ENCODE measurements at places on chromosomes 11 and 22. TPM values are rescaled to one million over a fixed set of nuclear protein-coding genes. Genes with fewer than 3 reads are reported as not detected.

MIF gene
- 388 TPM for total RNA-seq

INS gene
- not detected for total RNA-seq

OR2D2 gene
- not detected for total RNA-seq

SAA2 gene
- 11.7 TPM for total RNA-seq

DMC1 gene
- total RNA-seq, result 6.3 TPM

PLAAT2 gene
- total RNA-seq, result 10.5 TPM

SULT4A1 gene
- total RNA-seq, result not detected

KCTD14 gene
- total RNA-seq, result 10.3 TPM

GRK3 gene
- 23.4 TPM for total RNA-seq

C11orf42 gene
- not detected for total RNA-seq

MTCH2 gene
- total RNA-seq, result 61.3 TPM

NECTIN1 gene
- total RNA-seq, result 8.3 TPM

EHF gene
- total RNA-seq, result 65.1 TPM

FAM111B gene
- 5.0 TPM for total RNA-seq

TOMT gene
- total RNA-seq, result not detected

HIRA gene
- total RNA-seq, result 21.4 TPM

CAPN5 gene
- 5.4 TPM for total RNA-seq

TMEM25 gene
- 26.0 TPM for total RNA-seq
